CD4-positive, alpha-beta T cell treated with Interleukin-6 at 100 ng/mL for 8 hours (primary cell): ENCODE measurements at places on chromosomes 5 and 9.

DNA sequence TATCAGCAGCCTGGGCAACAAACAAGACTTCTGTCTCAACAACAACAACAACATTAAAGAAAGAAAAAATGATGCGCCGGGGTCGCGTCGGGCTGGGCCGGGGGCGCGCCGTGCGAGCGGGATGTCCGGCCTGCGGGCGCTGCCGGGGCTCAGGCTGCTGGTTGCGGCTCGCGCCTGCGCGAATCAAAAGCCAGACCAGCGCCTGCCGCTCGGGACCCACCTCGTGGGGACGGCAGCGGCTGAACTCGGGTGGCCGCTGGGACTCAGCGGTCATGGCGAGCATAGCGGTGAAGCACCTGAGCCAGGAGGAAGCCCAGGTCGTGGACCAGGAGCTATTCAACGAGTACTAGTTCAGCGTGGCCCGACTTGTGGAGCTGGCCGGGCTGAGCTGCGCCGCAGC lies 11.9 kb upstream of the NHP2 start:
- no peak for DNase-seq

DNA sequence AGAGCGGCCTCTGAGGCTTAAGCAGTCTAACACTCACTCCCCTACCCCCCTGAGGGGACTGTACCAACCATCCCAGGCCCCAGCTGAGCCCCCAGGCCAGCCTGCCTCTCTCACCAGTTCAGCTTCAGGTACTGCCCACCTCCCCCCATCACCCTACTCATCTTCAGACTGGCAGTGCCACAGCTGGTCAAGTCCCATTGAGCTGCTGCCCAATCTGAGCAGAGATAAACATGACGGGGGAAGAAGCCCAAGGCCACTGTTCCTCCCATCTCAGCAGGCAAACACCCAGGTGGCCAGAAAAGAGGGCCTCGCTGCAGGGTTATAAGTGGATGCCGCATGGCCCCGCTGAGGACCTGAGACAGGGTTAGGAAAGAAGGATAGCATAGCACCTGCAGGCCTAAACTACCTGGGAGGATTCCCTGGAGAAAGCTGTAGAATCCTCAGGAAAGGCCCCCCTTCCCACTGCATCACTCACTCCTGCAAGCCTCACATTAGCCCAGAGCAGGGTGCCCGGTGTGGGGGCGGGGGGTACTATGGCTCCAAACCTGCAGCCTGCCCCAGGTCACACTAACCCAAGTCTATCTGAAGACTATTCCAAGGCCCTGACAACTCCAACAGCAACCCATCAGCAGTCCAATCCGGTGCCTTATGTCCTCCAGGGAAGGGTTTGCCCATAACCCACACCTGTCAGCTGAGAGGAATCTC lies 3.6 kb downstream of the B4GALT1 start:
- DNase-seq: no peak

GRCh38 chr5:98069876-98070512 lies 703.5 kb upstream of the RGMB start:
- no peak for DNase-seq

- DNase-seq: no peak
Measured at GRCh38 chr9:29691758-29692407, 2118.6 kb upstream of the C9orf72 start.

DNA sequence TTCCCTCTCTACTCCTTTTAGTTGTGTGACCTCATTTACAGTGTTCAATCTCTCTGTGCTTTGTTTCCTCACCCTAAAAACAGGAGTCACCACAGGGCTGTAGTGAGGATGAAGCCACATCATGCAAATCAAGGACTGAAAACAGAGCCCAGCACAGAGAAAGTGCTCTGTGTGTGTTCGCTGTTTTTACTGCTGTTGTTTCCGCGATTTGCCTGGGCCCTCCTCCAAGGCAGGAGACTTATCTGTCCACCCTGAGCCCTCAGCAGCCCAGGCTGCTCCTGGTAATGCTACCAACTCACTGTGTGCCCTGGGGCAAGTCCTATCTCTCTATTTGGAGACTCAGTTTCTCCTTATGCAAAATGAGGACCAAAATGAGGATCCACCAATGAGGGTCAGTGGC lies 87.2 kb upstream of the NEURL1B start:
- no peak for DNase-seq

DNA sequence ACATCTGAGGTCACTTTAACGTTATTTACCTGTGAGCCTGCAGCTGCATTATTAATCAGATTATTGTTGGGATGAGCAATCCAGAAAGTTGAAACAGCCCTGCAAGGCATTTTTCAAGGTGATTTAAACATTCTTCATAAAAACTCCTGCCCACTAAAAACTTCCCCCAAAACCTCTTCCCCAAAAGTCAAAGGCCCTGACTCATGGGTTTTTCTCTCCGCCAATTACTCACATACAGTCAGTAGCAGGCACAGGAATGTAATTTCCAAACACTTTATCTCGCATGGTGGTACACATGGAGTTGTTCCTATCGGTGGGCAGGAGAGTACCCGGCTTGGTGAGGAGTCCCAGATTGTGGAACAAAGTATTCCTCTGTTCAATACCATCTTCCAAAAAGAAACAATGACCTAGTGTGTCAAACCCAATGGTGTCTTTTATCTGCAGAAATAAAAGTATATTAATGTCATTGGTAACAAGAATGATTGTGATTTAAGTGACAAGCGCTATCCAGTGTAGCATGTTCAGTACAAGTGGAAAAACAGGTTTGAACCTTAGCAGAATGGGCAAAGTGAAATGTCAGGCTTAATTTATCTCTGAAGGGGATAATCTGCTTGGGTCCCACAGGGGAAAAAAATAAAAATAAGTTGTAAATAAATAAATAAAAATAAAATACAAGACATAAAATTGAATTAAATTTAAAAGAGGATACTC lies 38.3 kb downstream of the CEMIP2 start:
- DNase-seq: no peak

DNA sequence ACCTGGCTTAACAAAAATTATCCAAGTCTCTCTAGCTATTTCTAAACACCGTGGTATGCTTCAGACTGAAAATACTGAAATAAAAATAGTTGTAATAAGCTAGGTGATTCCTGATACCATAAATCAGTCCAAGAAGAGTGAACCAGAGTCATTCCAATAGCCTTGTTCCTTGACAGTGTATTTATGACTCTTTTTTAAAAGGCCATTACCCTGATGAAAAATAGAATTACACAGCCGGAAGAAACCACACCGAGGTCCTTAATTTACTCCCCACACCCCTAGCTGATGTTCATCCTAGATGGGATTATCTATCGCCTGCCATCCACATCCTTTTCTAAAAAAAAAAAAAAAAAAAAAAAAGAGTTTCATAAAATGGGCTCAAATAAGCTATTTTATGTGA lies 457.6 kb upstream of the GRAMD2B start:
- no peak for DNase-seq

- DNase-seq: no peak
Measured at GRCh38 chr5:91109634-91110033, 273.5 kb downstream of the ARRDC3 start.

DNA sequence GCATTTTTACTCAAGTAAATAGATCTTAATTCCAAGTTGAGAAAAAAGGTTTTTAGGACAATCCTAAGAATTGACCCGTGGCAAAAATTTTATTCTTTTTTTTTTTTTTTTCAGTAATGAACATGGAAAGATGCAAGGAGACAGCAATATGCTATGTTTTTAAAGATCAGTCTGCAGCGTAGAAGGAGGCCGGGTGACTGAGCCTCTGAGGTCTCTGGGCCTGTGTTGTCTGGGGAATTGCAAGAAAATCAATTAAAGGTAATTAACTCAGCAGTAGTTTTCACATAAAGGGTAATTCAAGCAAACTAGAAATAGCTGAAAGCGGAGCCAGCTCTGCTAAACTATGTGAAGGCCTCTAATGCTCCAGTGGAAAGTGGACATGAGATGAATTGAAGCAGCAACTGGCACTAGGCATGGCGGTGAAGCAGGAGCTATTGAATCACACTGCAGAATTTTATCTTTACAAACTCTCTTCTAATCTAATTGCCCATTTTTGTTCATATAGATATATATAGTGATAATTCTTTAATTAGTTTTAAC lies 285.2 kb upstream of the ITGA1 start:
- DNase-seq: no peak

DNA sequence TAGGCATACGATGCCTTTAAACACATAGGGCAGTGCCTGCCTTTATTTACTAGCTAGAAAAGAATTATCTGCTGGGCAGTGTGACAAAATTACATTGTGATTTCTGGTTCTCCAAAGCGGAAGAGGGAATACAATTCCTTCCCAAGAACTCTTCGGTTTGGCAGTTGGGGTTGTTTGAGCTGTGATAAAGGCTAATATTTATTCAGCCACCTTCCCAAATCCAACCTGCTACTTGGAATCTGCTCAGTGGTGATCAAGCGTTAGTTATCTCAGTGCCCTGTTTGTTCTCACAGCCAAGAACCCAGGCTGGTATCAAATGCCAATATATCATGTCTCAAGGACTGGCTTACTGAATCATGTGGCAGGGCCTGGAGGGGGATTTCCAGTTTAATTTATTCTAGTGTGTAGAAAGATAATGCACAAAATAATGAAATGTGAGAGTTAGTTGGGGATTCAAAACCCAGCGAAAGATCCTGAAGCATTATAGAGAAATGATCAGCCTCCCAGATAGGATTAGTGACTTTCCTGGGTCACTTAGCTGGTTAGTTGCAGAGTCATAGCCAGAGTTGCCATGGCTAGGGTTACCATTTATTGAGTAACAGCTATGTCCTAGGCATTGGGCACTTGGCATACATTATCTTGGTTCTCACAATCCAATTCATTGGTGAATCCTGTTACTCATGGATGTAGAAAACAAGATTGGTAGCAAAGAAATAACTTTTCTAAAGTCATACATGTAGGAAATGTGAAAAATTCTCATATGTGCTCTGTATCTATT lies 457.0 kb upstream of the KLF4 start:
- DNase-seq: no peak

GRCh38 chr5:179930788-179931473 lies 23.2 kb upstream of the TBC1D9B start:
- no peak for DNase-seq

DNA sequence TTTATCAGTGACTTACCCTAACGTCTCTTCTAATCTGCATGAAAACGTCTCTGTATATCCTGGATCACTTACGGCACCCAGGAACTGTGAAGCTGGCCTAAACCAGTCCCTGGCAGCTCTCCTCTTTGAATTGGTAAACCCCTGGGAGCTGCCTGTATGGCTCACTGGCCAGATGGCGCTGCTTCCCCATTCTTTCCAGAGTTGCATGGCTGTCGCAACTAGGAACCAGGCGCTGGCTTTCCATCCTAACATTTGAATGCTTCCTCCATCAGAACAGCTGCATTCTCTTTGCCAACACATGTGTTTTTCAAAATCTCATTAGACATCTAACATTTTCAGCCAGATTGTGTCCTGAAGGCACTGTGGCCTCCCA lies 8.0 kb upstream of the PCA3 start:
- no peak for DNase-seq

- peak; percentile 48 for DNase-seq
Measured at GRCh38 chr5:87020099-87020934, 247.4 kb upstream of the RASA1 start.

- DNase-seq: no peak
Measured at GRCh38 chr9:130570208-130570607, 9.2 kb upstream of the FUBP3 start.

DNA sequence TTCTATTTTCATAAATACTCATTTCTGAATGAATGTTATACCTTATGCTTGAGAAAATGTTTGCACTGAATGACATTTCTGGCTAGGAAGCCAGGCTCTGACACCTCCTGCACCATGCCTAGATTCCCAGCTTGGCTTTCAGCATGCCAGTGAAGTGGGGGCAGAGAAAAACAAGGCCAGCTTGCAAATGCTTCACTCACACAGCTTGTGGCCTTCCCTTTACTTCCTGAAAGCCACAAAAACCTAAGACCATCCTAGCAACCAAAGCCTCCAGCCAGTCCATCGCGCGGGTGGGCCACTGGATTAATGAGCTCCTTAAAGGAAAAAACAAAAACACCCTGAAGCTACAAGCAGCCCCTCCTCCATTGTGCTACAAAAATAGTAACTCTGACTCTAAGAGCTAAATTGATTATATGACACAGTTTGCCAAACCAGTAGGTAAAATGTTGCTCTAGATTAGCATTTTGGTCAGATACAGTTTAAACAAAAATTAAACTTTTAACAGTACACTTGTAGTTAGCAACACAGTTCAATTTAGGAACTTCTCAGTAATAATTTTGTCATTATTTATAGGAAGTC lies 159.9 kb downstream of the TSSK1B start:
- no peak for DNase-seq

DNA sequence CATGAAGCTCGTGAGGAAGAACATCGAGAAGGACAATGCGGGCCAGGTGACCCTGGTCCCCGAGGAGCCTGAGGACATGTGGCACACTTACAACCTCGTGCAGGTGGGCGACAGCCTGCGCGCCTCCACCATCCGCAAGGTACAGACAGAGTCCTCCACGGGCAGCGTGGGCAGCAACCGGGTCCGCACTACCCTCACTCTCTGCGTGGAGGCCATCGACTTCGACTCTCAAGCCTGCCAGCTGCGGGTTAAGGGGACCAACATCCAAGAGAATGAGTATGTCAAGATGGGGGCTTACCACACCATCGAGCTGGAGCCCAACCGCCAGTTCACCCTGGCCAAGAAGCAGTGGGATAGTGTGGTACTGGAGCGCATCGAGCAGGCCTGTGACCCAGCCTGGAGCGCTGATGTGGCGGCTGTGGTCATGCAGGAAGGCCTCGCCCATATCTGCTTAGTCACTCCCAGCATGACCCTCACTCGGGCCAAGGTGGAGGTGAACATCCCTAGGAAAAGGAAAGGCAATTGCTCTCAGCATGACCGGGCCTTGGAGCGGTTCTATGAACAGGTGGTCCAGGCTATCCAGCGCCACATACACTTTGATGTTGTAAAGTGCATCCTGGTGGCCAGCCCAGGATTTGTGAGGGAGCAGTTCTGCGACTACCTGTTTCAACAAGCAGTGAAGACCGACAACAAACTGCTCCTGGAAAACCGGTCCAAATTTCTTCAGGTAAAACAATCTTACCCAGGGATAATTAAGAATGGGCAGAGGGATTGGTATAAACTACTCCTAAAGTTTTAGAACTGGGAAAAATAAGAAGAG lies 12.9 kb downstream of the ITGA1 start:
- DNase-seq: peak; percentile 36

DNA sequence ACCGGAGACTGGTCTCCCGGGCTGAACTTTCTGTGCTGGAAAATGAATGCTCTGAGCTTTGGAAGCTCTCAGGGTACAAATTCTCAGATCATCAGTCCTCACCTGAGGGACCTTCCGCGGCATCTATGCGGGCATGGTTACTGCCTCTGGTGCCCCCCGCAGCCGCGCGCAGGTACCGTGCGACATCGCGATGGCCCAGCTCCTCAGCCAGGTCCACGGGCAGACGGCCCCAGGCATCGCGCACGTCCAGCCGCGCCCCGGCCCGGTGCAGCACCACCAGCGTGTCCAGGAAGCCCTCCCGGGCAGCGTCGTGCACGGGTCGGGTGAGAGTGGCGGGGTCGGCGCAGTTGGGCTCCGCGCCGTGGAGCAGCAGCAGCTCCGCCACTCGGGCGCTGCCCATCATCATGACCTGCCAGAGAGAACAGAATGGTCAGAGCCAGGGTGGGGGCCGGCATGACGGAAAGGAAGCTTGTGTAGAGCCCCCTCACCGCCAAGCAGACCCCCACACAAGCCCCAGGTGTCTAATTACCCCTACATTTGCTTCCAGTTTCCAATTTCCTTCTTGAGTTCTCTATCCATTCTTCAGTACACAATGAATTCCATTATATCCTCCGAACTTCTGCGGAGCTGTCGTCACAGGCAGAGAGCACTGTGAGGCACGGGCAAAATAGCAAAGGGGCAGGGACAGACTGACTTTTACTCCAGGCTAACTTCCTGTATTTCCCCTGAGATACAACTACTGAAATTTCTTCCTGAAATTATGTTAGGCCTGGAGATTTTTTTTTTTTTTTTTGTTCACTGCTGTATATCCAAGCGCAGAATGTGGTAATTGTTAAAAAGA lies 23.2 kb downstream of the CDKN2A start:
- no peak for DNase-seq
